MCF 10A (cell line): ENCODE measurements at places on chromosomes 11 and 22. TPM values are rescaled to one million over a fixed set of nuclear protein-coding genes. Genes with fewer than 3 reads are reported as not detected.

GRIA4 gene
- not detected in 2 replicates for total RNA-seq

DNA sequence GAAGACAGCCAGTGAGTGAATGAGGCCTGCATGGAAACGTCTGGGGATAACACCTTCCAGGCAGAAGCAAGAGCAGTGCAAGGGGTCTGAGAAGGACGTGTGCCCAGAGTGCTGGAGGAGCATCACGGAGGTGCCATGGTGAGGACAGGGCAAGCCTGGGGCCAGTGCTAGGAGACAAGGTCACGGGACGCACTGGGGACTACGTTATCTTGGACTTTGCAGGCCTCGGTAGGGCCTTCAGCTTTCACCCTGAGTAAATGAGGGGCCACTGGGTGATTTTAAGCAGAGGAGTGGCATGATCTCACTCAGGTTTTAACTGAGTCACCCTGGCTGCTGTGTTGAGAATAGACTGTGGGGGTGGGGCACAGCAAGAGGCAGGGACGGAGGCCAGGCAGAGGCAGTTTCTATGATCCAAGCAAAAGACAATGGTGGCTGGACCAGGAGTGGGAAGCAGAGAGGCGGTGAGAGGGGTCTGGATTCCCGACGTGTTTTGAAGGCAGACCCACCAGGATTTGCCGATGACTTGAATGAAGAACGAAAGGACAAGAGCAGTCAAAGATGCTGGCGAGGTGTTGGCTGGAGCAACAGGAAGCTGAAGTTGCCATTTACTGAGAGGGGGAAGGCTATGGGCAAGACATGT, 102.7 kb upstream of the PARVA start:
- H3K27me3 ChIP-seq, result no peaks in the 10 kb centered on the region
- no peak overlapping the region for H3K4me3 ChIP-seq
- H3K27ac ChIP-seq, result no peak overlapping the region
- no peak for DNase-seq
- peaks cover 5% of the 10 kb centered on the region for H3K36me3 ChIP-seq

DNA sequence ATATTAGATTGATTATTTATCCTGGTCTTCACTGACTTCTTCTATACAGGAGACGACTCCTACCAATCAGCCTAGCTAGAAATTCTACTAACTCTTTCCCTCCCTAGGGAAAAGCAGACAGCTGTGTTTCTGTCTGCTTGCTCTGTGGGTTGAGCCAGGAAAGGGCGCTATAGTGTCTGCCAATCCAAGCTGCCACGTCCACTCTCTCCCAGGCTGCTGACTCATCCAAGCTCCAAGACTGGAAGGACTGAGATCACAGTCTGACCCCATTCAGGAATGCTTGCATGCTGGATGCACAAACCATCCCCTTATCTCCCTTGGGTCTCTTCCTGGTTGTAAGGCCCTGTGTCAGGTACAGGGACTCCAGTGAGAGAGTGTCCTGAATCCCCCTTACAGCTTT, 955.6 kb downstream of the OPCML start:
- H3K27me3 ChIP-seq, result no peaks in the 10 kb centered on the region
- H3K4me1 ChIP-seq, result no peaks in the 10 kb centered on the region
- H3K27ac ChIP-seq, result no peak overlapping the region
- no peaks in the 10 kb centered on the region for H3K36me3 ChIP-seq

DNA sequence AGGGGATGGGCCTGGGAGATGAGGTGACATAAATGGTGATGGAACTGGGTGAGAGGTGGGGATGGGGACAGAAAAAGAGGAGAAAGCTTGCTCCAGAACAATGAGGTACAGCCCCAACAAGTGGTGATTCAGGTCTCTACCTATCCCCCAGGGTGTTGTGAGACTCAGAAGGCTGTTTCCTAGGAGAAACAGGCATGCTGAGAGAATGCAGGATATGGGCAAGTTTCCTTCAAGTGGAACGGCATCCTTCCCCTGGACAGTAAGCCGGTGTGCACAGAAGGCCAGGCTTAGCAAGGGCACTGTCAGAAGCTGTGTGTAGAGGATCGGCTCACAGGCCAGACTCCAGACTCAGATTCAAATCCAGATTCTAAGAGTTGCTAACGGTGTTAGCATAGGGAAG, 34.1 kb upstream of the CRTAM start:
- no peaks in the 10 kb centered on the region for H3K27me3 ChIP-seq
- peak; percentile 54 for DNase-seq

DNA sequence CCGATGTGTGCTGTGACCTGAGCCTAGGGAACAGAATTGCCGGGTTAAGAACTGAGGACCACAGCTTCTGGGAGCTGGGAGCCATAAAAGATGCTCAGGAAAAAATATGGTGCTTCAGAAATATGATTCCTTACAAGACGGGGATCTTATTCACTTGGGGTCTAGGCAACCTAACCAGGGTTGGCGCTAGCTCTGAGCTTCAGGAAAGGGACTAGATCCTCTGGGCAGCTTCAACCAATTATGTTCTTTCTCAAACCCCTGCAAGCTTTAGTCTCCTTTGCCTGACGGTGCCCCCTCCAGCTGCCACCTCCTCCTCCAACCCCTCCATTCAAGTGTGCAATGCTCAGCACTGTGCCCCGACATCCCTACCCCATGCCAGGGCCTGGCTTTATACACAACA, 634.1 kb upstream of the CADM1 start:
- no peaks in the 10 kb centered on the region for H3K36me3 ChIP-seq
- no peaks in the 10 kb centered on the region for H3K27me3 ChIP-seq
- DNase-seq, result no peak
- no peak overlapping the region for H3K4me3 ChIP-seq
- H3K4me1 ChIP-seq, result no peaks in the 10 kb centered on the region

DNA sequence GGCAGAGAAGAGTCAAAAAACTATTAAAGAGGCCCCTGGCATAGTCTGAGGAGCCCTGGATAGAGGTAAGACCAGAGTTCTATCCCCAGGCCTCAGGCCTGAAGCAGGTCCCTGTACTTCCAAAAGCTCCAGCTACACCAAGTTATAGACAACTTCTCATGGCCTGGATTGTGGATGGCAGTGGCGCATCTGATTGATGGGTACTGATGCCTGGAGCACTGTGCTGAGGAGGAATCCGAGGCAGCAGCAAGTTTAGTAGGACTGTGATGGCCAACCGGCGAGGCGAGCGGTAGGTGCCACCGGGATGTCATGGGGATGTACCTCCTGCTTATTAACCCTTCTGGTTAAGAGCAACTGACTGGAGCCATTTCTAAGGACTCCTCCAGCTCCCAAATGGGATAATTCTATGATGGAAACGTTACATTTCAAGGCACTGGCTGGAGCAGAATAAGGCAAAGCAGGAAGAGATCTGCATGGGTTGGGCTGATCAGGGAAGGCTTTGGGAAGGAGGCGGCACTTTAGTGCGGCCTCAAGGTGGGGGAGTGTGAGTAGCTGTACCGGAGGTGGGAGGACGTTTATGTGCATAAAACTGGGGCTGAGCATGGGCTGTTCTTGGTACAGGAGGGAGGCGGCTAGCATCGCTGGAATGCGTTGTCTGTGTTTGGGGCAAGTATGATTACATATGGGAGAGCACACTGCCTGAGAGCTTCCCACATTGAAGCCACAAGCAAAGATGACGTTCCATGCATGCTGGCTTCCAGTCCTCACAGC, 24.2 kb upstream of the JAM3 start:
- DNase-seq, result no peak
- H3K27me3 ChIP-seq, result no peaks in the 10 kb centered on the region
- no peak overlapping the region for H3K4me3 ChIP-seq

- no peak for DNase-seq
- H3K36me3 ChIP-seq, result no peaks in the 10 kb centered on the region
- H3K4me1 ChIP-seq, result no peaks in the 10 kb centered on the region
- H3K27ac ChIP-seq, result no peak overlapping the region
These were observed 1.3 kb downstream of the APOBEC3G start for GRCh38 chr22:39078329-39078728.

DNA sequence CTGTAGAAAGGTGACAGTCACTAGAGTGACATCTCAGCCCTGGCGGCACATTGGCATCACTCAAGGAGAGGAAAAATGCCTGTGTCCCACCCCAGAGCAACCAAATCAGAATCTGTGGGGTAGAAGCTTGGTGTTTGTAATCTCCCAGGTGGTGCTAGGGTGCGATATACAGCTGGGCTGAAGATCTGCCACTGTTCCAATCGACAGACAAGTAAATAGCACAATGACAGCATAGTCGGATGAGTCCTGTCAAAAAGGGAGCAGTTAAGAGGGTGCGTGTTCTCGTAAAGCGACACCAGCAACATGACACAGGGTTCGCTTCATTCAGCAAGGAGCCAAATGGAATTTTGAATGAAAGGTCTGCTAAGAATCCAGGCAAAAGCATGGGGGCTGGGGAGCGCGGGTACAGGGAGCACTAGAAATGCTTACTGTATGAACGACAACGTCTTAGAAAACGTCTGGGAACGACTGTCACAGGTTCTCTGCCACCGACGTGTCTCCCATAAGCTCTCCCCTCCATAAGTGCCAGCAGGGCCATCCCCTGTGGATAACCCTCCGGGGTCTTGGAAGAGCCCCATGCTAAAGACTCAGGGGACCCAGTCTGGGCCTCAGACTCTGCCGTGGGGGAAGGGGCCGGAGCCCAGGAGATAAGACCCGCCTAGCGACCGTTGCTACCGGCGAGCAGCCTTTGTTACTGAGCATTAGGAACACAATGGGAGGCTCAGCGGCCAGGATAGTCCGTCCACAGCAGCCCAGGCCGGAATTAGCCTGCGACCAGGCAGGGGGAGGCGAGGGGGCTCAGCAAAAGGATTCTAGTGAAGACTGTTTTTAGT, 20.8 kb downstream of the ADA2 start:
- H3K4me3 ChIP-seq, result no peak overlapping the region
- peaks cover 13% of the 10 kb centered on the region for H3K27me3 ChIP-seq
- no peak overlapping the region for H3K27ac ChIP-seq
- no peak for DNase-seq

DNA sequence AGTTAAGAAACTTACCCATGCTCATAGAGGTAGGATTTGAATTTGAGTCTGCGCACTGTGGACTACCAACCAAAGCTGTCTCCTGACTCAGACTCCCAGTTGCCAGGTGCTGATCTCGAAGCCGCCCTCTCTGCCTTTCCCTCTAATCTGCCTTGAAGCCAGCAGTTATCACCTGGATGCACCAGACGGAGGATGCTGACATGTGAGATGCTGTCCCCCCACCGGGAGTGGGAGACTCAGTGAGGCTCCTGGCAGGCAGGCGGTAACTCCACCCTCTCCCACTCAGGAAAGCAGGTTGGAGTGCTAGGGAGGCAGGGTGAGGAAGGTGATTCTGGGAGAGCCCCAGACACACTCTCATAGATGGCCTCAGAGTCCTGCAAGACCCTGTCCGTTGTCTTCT, 40.4 kb downstream of the KIAA1671 start:
- H3K36me3 ChIP-seq, result peaks cover 27% of the 10 kb centered on the region
- H3K4me3 ChIP-seq, result peak overlapping the region; percentile 59
- H3K27me3 ChIP-seq, result no peaks in the 10 kb centered on the region
- peaks cover 68% of the 10 kb centered on the region for H3K4me1 ChIP-seq
- peak overlapping the region; percentile 91 for H3K27ac ChIP-seq

DNA sequence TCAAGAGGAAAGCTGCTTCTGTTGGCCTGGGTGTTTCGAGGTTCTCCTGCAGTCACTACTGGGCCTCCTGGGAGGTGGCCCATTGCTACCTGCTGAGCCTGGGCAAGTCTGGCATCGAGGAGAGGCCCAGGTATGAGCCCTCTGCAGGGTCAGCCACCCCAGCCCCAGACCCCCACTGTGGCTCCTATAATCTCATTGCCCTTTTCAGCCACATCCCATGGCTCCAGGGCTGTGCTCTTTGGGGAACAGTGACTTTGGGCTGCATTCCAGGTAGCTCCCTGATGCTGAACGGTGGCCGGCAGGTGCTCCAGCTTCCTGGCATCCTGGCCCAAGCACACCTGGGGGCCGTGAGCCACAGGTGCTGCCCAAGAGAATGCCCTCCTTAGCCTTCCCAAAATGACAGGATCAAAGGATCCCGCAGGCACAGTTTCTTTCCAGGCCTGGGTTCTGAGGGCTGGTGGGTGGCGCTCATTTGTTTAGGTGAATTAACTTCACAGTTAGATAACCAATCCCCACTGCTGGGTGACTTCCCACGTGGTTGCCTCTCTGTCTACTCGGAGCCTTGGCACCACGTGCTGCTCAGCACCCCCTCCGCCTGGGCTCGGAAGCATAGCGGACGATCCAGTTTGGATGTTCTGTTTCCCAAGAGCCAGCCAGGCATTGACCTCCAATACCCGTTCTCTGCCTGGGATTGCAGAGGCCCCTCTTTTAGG, 97.4 kb downstream of the BCR start:
- H3K27ac ChIP-seq, result no peak overlapping the region
- no peak overlapping the region for H3K4me3 ChIP-seq
- no peaks in the 10 kb centered on the region for H3K27me3 ChIP-seq
- no peak for DNase-seq
- peaks cover 40% of the 10 kb centered on the region for H3K36me3 ChIP-seq
- H3K4me1 ChIP-seq, result peaks cover 21% of the 10 kb centered on the region

- DNase-seq, result no peak
- H3K36me3 ChIP-seq, result no peaks in the 10 kb centered on the region
- H3K27me3 ChIP-seq, result peaks cover 7% of the 10 kb centered on the region
- H3K27ac ChIP-seq, result no peak overlapping the region
- no peak overlapping the region for H3K4me3 ChIP-seq
These were observed 15.7 kb downstream of the LRP4 start for GRCh38 chr11:46902694-46903093.

DNA sequence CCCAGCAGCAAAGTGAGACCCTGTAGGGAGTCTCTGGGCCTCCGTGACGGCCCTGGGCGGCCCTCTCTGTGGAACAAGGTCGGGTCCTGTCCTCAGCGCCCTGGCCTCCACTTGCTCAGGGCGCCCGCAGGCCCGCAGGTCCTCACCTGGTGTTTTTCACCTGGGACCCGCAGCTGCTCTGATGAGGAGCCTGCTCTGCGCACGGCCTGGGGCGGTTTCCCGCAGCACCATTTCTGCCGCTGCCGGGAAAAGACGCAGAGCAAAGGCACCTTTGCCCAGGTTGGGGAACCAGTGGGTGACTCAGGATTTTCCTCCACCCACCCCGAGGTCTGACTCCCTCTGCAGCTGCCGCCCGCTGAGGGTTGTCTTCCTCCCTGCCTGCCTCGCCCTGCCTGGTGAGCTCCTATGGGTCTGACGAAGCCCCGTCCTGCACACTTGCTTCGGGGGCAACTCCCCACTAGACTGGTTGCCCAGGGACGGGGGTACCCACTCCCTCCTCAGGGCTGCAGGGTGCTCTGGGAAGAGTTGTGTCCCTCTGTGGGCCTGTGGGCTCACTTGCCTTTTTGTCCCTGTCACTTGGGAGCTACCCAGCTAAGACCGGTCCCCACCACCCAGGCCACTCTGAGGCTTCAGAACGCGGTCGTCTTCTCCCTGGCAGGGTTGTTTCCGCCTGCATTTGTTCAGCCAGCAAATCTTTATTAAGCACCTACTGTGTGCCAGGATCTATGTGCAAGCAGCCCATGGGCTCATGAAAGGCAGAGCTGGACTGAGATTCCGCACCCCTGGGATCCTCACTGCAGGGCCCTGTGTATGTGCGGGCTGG, 89.5 kb downstream of the KCNQ1 start:
- H3K27ac ChIP-seq, result peak overlapping the region; percentile 42
- H3K27me3 ChIP-seq, result no peaks in the 10 kb centered on the region
- peaks cover 13% of the 10 kb centered on the region for H3K4me1 ChIP-seq
- H3K36me3 ChIP-seq, result no peaks in the 10 kb centered on the region
- peak overlapping the region; percentile 59 for H3K4me3 ChIP-seq
- peak; percentile 84 for DNase-seq

GRCh38 chr22:40553014-40553554, 83.4 kb downstream of the MRTFA start:
- peaks cover 11% of the 10 kb centered on the region for H3K4me1 ChIP-seq
- no peak for DNase-seq
- peaks cover 38% of the 10 kb centered on the region for H3K36me3 ChIP-seq
- H3K4me3 ChIP-seq, result no peak overlapping the region
- no peaks in the 10 kb centered on the region for H3K27me3 ChIP-seq
